Endothelial cell (in vitro differentiated cells): ENCODE measurements at places on chromosomes 16 and 17.

DNA sequence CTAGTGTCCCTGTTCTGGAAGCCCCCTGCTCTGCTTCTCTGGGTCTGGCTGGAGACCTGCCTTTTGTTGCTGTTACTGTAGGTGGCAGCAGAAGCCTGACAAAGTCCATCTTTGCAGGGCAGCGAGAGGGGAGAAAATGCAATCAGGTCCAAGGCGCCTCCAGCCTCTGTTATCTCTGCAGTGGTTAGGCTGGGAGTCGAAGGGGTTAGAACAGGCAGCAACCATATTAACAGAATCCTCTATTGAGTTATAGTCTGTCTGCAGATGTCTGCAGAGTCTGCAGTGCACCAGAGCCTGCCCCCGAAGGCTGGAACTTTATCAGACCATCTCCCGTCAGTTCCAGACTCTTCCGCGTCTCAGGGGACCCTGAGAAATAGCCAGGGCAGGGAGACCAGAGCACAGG is 404.9 kb upstream of the EEF2KMT start:
- no peak overlapping the region for H3K27ac ChIP-seq
- peak; percentile 67 for DNase-seq
- no peaks in the 10 kb centered on the region for H3K36me3 ChIP-seq
- no peak overlapping the region for H3K4me3 ChIP-seq

- no peak overlapping the region for H3K27ac ChIP-seq
- no peaks in the 10 kb centered on the region for H3K36me3 ChIP-seq
- H3K27me3 ChIP-seq = peaks cover 19% of the 10 kb centered on the region
- no peak overlapping the region for H3K4me3 ChIP-seq
- H3K4me1 ChIP-seq = peaks cover 22% of the 10 kb centered on the region
These were observed 12.8 kb upstream of the TBX21 start for GRCh38 chr17:47720196-47720595.

DNA sequence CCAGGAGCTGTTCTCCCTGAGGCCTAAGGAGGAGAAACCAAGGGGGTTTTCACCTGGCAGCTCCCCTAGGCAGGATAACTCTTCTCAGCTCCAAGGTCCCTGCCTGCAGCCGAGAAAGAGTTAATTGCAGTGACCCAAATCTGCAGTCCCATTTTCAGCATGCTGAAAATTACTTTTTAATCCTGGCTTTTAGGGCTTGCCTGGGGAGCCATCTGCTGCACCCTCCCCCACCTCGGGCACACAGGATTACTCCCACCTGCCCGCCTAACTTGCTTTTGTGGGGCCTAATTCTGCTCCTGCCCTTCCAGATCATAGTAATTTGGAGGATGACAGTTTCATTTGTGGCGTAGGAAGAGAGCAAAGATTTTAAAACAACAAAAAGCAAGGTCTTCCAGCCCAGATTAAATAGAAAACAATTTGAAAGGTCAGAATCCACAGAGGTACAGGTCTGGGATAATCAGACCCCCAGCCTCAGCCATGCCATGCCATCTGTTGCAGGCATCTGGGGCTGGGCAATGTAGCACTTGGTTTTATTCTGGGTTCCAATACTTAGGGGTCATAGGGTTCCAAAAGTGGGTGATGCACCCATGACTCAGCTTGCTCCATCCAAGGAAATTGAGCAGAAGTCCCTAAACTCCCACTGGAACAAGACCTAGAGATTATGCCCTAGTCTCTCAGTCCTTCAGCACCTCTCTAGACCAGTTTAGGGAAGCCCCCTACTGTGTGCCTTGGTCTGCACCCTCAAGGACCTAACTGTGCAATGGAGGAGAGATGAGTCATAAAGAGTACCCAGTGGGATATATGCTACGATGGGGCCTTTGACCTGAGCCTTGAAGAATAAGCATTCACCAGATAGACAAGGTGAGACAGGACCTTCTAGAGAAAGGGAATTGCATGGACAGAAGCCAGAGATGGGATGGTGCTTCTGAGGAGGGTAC is 64.5 kb upstream of the NLK start:
- no peak for DNase-seq
- H3K4me3 ChIP-seq = no peak overlapping the region

- DNase-seq = no peak
- peaks cover 3% of the 10 kb centered on the region for H3K27me3 ChIP-seq
- H3K36me3 ChIP-seq = no peaks in the 10 kb centered on the region
- no peak overlapping the region for H3K27ac ChIP-seq
- H3K4me3 ChIP-seq = no peak overlapping the region
These were observed 25.8 kb downstream of the CNGB1 start for GRCh38 chr16:57944970-57945739.

DNA sequence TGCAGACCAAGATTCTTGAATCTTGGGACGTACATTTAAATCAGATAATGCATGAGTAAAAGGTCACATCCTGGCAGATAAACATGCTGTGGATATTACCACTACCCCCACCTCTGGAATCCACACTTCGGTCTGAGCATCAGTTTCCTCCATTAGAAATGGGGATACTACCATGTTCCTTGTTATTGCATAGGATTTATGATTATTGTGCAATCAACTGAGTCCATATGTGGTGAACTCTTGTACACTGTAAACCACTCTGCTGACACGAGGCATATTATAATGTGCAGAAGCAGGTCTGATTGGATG is 108.7 kb downstream of the VAT1L start:
- H3K4me3 ChIP-seq = no peak overlapping the region
- peaks cover 5% of the 10 kb centered on the region for H3K4me1 ChIP-seq
- DNase-seq = no peak
- no peaks in the 10 kb centered on the region for H3K36me3 ChIP-seq
- H3K27me3 ChIP-seq = peaks cover 2% of the 10 kb centered on the region

- no peak overlapping the region for H3K27ac ChIP-seq
- peaks cover 5% of the 10 kb centered on the region for H3K27me3 ChIP-seq
- peaks cover 18% of the 10 kb centered on the region for H3K36me3 ChIP-seq
- H3K4me3 ChIP-seq = peak overlapping the region; percentile 39
These were observed 30.0 kb downstream of the B9D1 start for GRCh38 chr17:19332371-19333131.

DNA sequence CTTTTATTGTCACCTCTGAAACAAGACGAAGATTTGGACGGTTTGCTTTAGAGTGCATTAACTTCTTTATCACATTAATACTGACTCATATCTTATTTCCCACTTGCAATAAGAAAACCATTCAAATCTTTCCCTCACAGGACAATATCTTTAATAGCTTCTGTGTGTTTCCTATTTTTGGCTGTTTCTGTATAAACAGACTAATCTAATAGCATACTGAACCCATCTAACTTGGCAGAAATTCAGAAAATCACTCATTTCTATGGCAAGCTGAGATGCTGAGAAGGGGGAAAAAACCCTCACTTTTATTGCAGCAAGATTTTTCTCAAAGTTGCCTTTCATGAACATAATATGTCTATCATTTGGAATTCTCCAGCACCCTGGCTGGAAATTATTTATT is 524.9 kb downstream of the WWOX start:
- H3K4me3 ChIP-seq = no peak overlapping the region
- no peak overlapping the region for H3K27ac ChIP-seq
- H3K27me3 ChIP-seq = no peaks in the 10 kb centered on the region
- H3K36me3 ChIP-seq = no peaks in the 10 kb centered on the region

DNA sequence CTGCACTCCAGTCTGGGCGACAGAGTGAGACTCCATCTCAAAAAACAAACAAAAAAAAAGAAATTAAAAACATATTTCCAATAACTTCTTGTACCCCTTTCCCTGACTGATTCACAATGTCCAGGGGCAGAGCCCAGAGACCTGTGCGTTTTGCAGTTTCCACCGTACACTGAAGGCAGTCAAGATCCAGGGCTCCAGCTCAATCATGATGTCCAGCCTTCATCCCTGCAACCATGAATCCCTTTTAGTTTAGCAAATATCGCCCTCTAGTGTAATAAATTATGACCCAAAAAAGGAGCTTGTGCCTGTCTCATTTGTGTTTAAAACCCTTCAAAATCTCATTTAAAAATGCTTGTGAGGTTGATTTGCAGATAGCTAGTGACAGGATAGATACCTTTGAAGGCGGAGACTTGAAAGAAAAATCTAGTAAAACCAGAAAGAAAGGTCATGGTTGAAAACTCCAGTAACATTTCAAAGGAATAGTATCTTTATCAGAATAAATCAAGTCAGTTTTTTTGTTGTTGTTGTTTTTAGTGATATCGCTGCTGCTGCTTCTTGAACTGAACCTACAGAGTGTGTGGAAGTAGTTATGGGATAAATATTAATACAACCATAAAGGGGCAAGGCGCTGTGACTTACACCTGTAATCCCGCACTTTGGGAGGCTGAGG is 3.7 kb upstream of the ERN1 start:
- peak; percentile 24 for DNase-seq
- H3K4me3 ChIP-seq = no peak overlapping the region
- H3K36me3 ChIP-seq = peaks cover 4% of the 10 kb centered on the region

- DNase-seq = no peak
- H3K36me3 ChIP-seq = peaks cover 24% of the 10 kb centered on the region
- no peak overlapping the region for H3K4me3 ChIP-seq
- H3K4me1 ChIP-seq = peaks cover 4% of the 10 kb centered on the region
- no peak overlapping the region for H3K27ac ChIP-seq
These were observed 1.3 kb downstream of the HIGD1B start for GRCh38 chr17:44848961-44849489.

- H3K4me1 ChIP-seq = peaks cover 5% of the 10 kb centered on the region
- H3K27ac ChIP-seq = no peak overlapping the region
- H3K36me3 ChIP-seq = no peaks in the 10 kb centered on the region
- peaks cover 2% of the 10 kb centered on the region for H3K27me3 ChIP-seq
- H3K4me3 ChIP-seq = no peak overlapping the region
These were observed 25.2 kb downstream of the B4GALNT2 start for GRCh38 chr17:49157784-49158183.

DNA sequence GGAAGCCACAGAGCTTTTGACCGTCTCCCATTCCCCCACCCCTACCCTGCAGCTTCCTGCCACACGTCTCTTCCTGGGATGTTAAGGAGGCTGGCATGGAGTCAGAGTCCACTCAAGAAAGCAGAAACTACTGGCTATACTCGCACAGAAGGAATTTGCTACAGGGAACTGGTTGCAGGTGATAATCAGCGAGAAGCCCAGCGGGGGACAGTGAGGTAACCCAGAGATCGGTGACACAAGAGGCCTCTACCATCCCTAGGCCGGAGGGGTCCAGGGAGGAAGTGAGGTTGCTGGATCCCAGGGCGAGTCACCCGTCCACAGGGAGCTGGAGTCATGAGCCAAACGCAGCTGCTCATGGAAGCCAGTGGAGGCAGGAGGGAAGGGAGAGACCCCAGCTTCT is 93.7 kb downstream of the SDK2 start:
- H3K27ac ChIP-seq = no peak overlapping the region
- no peaks in the 10 kb centered on the region for H3K4me1 ChIP-seq
- H3K4me3 ChIP-seq = no peak overlapping the region
- no peak for DNase-seq

DNA sequence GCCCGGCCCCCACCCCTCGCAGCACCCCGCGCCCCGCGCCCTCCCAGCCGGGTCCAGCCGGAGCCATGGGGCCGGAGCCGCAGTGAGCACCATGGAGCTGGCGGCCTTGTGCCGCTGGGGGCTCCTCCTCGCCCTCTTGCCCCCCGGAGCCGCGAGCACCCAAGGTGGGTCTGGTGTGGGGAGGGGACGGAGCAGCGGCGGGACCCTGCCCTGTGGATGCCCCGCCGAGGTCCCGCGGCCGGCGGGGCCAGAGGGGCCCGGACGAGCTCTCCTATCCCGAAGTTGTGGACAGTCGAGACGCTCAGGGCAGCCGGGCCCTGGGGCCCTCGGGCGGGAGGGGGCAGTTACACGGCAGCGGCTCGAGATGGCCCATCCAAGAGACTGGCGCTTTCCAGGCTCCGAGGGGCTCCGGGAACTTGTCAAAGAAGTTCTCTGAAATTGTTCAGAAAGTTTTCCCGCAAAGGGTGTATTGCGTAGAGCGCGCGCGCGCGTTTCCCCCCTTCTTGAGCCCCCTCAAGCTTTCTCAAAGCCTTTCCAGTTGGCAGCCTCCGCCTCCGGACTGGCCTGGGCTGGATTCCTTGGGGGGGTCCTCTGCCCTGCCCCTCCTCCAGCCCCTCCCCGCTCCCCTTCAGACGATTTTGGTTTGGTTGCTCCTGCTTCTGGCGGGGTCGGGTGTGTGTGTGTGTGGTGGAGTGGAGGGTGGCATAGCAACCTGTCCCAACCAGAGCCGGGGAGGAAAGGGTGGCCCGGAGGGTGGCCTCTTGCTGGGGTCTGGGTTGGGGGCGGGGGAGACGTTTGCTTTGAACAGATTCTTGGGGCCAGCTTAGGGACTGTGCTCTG is 504 bp downstream of the ERBB2 start:
- peak overlapping the region; percentile 88 for H3K4me3 ChIP-seq
- no peak overlapping the region for H3K27ac ChIP-seq
- H3K4me1 ChIP-seq = peaks cover 25% of the 10 kb centered on the region
- H3K36me3 ChIP-seq = no peaks in the 10 kb centered on the region
- DNase-seq = peak; percentile 35

DNA sequence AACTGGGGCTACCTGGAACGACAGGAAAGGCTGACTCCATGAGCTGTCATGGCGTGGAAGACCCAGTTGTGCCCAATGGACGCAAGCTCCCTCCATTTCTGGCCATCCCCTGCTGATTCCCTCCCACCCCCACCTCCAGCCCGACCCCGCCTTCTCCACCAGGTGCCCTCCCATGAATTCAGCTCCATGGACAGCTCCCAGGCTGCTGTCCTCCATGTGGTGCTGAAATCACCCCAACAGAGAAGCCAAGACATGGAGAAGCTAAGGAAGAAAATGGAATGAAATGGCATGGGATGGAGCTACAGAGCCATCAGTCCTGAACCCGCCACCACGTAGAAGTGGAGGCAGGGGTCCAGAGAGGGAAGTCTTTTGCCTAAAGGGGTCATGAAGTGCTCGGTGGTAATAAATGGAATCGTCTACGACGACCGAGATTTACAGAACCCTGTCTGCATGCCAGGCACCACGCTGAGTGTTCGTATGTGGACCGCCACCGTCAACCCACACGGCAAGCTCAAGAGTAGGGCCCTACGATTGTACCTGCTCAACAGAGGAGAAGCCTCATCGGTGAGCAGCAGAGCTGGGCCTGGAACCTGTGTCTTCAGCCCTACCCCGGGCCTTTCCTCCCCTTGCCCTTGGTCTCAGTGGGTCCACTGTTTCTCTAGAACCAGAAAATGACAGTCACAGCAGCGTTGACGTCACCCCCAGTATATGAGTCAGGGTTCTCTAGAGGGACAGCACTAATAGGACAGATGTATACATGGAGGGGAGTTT is 9.3 kb upstream of the ZC3H18 start:
- no peak overlapping the region for H3K4me3 ChIP-seq
- no peaks in the 10 kb centered on the region for H3K4me1 ChIP-seq
- H3K36me3 ChIP-seq = no peaks in the 10 kb centered on the region
- peaks cover 4% of the 10 kb centered on the region for H3K27me3 ChIP-seq

DNA sequence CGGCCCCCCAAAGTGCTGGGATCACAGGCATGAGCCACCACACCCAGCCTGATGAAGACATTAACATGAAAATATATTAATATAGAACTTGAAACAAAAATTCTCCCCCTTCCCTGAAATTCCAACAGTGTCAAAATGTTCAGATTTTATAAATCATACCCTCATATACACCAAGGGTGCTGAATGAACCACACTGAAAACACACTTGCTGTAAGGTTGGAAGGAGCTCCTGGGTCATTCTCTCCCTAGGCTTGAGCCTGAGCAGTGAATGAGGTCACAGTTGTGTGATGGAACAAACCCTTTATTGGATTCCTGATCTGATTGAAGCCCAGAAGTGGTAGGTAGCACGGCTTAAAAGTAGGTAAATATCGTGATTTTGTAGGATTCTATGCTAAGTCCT is at the start of gene EFCAB3:
EFCAB3 (plus strand) TSS at position 301 of the 400 bp plus-strand sequence. CDS start 2,427 bp downstream, outside the sequence.
- H3K4me1 ChIP-seq = no peaks in the 10 kb centered on the region
- DNase-seq = no peak
- H3K36me3 ChIP-seq = no peaks in the 10 kb centered on the region
- H3K27ac ChIP-seq = no peak within 1 kb of the TSS
- no peaks in the 10 kb centered on the region for H3K27me3 ChIP-seq
